ENCODE measurements at places on chromosomes 1 and 21. TPM values are rescaled to one million over a fixed set of nuclear protein-coding genes. Genes with fewer than 3 reads are reported as not detected.

DNA sequence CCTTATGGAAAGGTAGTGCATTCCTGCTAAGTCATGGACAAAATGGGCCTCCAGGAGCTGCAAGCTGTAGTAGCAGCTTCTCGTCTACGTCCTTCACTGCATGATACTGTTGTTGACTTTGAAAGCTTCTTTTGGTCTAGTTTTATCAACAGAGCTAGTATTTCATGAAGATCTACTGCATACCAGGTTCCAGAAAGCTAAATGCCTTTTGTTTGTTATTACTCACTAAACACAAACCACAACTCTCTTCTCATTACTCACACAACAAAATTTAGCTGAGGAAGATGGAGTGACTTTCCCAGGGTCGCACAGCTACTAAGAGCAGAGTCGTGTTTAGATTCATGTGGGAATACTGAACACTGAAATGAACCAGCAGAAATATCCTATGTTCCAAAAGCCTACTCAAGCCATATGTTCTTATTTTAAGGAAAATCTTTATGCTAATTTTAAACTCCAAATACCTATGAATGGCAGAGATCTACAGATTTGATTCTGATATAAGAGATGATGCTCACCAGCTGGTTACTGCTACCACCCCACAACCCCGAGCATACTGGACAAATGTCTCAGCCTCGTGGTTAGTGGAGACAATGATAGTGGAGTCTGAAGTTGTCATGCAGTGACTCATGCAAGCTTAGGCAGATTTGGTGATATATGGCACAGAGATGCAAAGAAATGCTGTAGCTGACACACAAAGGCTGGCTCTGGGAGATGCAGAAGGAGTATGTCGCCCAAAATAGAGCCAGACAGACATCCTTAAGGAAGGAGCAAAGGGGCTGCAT lies 20.6 kb downstream of the PGBD2 start:
- H3K4me3 ChIP-seq = no peak overlapping the region
- no peak overlapping the region for H3K27ac ChIP-seq
- no peaks in the 10 kb centered on the region for H3K27me3 ChIP-seq

DNA sequence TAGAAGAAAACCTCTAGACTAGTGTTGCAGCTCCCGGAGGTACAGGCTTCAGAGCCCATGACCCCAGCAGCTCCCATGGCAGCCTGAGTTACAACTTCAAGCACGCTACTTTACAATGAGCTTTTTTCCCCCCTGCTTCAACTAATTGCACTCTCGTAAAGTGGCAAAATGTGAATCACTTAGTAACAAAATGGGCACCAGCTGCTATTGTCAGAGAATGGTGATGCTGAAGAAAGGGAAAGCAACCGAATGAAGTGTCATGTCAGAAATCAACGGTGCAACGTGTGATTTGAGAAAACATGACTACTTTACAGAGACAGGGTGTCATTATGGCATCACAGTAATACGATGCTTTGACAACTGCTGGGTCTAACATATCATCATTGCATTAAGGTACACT lies 40.5 kb downstream of the ESRRG start:
- H3K27me3 ChIP-seq = no peaks in the 10 kb centered on the region
- H3K4me3 ChIP-seq = no peak overlapping the region
- no peak for DNase-seq
- no peak overlapping the region for H3K27ac ChIP-seq
- H3K4me1 ChIP-seq = no peaks in the 10 kb centered on the region

- no peak overlapping the region for H3K4me3 ChIP-seq
- H3K27me3 ChIP-seq = no peaks in the 10 kb centered on the region
- no peaks in the 10 kb centered on the region for H3K36me3 ChIP-seq
- DNase-seq = no peak
- H3K27ac ChIP-seq = no peak overlapping the region
- H3K4me1 ChIP-seq = no peaks in the 10 kb centered on the region
Observed at GRCh38 chr1:229106526-229107125, 164.3 kb upstream of the RAB4A start.

DNA sequence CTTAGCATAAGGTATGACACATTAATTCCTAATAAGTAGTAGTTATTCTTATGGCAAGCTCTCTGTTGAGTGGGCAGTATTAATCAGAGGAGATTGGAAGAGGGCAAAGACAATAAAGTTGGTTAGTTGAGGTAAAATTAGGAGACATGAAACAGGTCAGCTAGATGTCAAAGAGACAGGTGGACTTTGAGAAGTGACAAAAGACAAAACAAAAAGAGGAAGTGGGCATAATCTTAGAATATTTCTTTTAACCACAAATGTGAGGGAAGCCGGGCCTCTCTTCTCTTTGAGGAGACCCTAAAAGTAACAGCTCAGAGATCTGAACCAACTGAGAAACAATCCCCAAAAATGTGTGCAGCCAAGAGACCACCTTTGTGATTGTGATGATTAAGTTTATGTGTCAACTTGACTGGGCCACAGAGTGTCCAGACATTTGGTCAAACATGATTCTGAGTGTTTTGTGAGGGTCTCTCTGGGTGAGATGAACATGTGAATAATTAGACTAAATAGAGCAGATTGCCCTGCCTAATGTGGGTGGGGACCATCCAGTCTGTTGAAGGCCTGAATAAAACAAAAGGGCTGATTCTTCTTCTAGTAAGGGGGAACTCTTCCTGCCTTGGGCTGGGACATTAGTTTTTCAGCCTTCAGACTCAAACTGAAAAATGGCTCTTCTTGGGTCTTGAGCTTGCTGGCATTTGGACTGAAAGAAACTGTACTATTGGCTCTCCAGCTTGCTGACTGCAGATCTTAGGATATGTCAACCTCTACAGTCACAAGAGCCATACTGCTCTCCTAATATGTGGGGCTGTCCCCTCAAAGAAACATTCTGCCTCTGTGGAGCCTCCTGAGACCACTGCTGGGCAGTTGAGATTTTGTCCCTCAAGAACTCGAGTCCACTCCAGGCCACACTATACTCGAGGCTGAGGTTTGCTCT lies 40.0 kb downstream of the FCRL5 start:
- no peaks in the 10 kb centered on the region for H3K4me1 ChIP-seq
- H3K27ac ChIP-seq = no peak overlapping the region
- DNase-seq = no peak
- no peak overlapping the region for H3K4me3 ChIP-seq
- H3K36me3 ChIP-seq = no peaks in the 10 kb centered on the region
- H3K27me3 ChIP-seq = no peaks in the 10 kb centered on the region

GRCh38 chr1:28449904-28450303 lies 55.9 kb upstream of the RCC1 start:
- no peaks in the 10 kb centered on the region for H3K4me1 ChIP-seq
- no peak overlapping the region for H3K4me3 ChIP-seq
- no peak overlapping the region for H3K27ac ChIP-seq
- no peak for DNase-seq
- H3K27me3 ChIP-seq = no peaks in the 10 kb centered on the region

GRCh38 chr1:17520041-17520440 lies 19.5 kb upstream of the ARHGEF10L start:
- no peak for DNase-seq
- H3K4me1 ChIP-seq = no peaks in the 10 kb centered on the region
- H3K27ac ChIP-seq = no peak overlapping the region
- H3K27me3 ChIP-seq = no peaks in the 10 kb centered on the region

DNA sequence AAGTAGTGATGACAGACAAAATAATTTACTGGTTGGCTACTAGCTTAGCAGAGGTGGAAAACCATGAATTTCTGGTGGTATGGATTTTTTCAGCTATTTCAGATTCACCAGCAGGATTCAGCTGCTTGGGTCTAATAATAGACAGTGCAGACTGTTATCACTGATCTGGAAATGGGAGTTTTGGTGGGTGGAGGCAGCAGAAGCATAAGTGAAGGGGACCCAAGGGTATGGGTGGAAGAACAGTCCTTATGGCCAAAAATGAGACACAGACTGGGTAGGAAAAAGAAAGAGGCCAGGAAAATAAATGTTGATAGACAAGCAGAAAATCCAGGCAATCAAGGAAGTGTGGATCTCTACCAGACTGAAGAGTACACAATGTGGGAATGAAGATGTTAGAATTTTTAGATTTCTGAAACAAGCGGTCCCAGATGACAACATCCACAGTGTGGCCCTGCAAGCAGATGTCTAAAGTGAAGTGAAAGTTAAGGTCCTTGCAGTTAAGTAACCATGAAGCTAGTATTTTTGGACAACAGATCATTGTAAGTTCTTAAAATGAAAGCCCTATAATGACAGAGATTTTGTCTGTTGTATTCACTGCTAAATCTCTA lies 24.7 kb downstream of the LYST start:
- no peak overlapping the region for H3K4me3 ChIP-seq
- no peak overlapping the region for H3K27ac ChIP-seq
- no peaks in the 10 kb centered on the region for H3K27me3 ChIP-seq
- no peak for DNase-seq
- H3K4me1 ChIP-seq = no peaks in the 10 kb centered on the region

GRCh38 chr1:28905921-28906666 lies 8.3 kb upstream of the EPB41 start:
- no peaks in the 10 kb centered on the region for H3K36me3 ChIP-seq
- H3K27ac ChIP-seq = no peak overlapping the region
- H3K27me3 ChIP-seq = no peaks in the 10 kb centered on the region
- H3K4me3 ChIP-seq = no peak overlapping the region
- no peaks in the 10 kb centered on the region for H3K4me1 ChIP-seq
- DNase-seq = no peak

DNA sequence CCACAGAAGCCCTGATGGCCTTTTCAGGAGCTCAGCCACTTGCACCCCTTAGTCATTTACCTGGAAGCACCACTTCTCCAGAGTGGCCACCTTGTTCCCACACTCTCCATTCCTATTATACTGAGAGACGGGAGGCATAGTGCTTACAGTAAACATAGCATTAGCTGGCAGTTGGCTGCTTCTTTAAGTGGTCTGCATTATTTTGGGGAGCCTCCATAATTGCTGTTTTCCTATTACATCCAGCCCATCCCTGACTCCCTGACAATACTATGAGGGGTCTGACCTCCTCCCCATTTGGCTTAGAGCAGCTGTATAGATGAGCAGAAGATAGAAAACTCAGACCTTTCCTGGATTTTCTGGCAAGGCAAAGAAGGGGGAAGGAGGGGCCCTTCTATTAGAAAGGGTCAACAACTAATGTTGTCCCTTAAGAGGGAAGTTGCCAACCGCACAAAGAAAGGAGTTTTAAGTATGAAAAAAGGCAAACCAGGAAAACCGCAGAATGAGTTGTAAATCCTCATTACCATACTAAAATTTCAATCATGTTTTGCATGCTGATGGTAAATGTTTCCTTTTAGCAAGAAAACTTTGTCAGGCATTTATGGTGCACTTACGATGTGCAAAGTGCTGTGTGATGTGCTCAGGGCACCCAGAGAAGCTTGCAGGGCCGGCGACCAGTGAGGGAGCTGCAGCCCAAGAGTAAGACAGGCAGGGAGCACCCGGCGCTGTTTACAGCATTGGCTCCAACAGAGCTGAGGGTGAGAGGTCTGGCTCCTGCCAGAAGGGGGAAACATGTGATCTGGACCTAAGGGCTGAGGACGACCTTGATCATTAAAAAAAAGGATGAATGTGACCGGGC lies 167.3 kb downstream of the ZZZ3 start:
- peak overlapping the region; percentile 57 for H3K27ac ChIP-seq
- no peaks in the 10 kb centered on the region for H3K36me3 ChIP-seq
- H3K4me1 ChIP-seq = peaks cover 4% of the 10 kb centered on the region
- H3K4me3 ChIP-seq = no peak overlapping the region

DNA sequence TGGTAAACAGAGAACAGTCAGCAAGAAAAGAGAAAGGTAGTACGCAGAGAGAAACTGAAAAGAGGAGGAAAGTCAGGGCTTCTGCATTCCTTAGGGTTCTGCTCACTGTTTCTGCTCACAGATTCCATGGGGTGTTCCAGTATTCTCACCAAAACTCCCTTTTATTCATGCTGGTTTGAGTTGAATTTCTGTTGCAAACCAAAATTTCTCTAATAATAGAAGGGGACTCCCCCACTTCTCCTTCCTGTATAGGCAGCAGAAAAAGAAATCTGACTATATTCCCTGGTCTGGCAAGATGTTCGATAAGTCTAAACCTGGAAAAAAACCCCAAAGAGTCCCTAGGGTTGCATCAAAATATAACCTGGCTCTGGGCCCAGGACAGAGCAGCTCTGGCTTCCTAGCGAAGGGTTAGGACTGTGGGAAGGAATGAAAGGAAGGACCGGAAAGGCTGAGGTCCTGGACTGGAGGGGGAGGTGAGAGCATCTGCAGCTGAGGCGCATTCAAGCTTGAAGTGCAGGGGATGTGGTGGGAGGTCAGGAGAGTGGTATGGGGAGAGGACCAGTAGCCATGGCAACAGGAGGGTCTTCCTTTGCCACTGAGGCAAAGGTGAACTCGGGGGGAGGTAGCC lies 18.8 kb upstream of the RGS16 start:
- H3K27ac ChIP-seq = peak overlapping the region; percentile 60
- peaks cover 4% of the 10 kb centered on the region for H3K4me1 ChIP-seq
- H3K4me3 ChIP-seq = no peak overlapping the region
- no peaks in the 10 kb centered on the region for H3K27me3 ChIP-seq

GRCh38 chr1:173329726-173330125 lies 122.6 kb upstream of the TNFSF4 start:
- H3K27ac ChIP-seq = no peak overlapping the region
- no peak for DNase-seq
- no peak overlapping the region for H3K4me3 ChIP-seq
- H3K27me3 ChIP-seq = no peaks in the 10 kb centered on the region

DNA sequence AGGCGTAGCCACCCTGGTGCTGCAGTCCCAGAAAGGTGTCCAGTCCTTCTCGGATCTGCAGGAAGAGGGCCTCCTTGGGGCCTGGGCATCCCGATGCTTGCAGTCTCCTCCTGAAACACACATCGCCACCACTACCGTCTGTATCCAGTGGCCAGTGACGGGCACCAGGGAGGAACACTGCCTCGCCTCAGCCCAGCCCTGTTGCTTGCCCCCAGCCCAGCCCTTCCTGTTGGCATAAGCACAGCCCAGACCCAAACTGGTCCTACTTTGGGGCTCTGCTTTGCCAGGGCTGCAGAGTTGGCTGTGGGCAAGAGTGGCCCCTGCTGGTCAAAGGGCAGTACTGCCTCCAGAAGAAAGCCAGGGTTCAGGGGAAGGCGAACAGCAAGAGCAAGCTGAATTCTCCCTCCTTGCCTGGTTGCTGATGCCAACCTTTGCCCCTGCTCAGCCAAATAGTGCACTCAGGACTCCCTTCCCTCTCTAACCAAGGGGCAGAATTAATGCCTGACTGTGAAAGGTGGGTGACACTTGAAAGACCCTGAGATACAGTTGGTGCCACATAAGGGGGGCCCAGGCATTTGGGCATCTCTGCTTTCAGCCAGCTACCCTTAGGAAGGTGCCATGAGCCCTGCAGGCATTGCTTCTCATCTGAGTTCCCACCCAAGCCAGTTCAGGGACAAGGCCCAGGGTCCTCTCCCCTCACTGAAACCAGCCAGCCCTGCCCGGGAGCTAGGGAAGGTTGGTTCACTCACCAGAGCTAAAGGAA lies 11.1 kb upstream of the ARHGEF2 start:
- H3K36me3 ChIP-seq = no peaks in the 10 kb centered on the region
- H3K27ac ChIP-seq = peak overlapping the region; percentile 57
- DNase-seq = peak; percentile 79
- H3K4me1 ChIP-seq = peaks cover 15% of the 10 kb centered on the region
- H3K4me3 ChIP-seq = no peak overlapping the region

- H3K27me3 ChIP-seq = no peaks in the 10 kb centered on the region
- no peak overlapping the region for H3K4me3 ChIP-seq
- H3K27ac ChIP-seq = no peak overlapping the region
- DNase-seq = no peak
- no peaks in the 10 kb centered on the region for H3K4me1 ChIP-seq
Observed at GRCh38 chr1:33133478-33134105, 48.3 kb downstream of the TRIM62 start.

GRCh38 chr1:221286399-221286798 lies 407.2 kb downstream of the HLX start:
- H3K36me3 ChIP-seq = no peaks in the 10 kb centered on the region
- H3K27me3 ChIP-seq = no peaks in the 10 kb centered on the region
- H3K4me1 ChIP-seq = no peaks in the 10 kb centered on the region

OR2L5 gene
- not detected for total RNA-seq

RHEX gene
- total RNA-seq = 0.40 TPM

NDUFS5 gene
- total RNA-seq = 469 TPM

RAB4A gene
- total RNA-seq = 128 TPM

TSTD1 gene
- 11.2 TPM for total RNA-seq

CHI3L1 gene
- 1.3 TPM for total RNA-seq

CYP4X1 gene
- total RNA-seq = 0.86 TPM
